Activated T-helper 1 cell treated with anti-CD3 and anti-CD28 coated beads, Interleukin-2, amount 50 U/mL, for 16 hours (primary cell): ENCODE measurements at places on chromosomes 5 and 9.

- DNase-seq: no peak
Observed at GRCh38 chr9:7976167-7976755, 176.7 kb upstream of the DMAC1 start.

DNA sequence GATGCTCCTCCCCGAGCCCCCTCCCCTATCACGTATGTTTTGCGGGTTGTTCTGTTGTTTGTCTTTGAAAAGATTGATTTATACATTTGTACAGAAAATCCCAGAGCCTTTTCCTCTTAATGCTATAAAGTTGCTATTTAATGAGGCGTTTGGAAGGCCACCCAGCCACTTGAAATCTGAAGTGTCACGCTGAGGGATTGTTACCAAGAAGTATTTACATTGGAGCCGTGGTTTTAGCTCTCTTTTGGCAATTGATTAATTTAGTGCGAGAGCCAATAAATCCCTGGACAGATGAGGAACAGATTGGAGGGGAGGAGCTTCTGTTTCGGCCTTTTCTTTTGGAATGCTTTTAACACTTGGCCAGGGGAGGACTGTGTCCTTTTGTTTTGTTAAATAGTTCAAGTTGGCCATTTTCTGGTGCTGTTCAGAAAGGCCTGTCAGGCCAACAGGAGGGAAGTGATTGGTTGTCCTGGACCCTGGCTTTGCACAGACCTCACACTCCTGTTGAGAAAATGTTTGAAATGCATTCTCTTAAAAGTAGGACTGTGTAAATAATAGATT is 250.2 kb downstream of the PDZD2 start:
- DNase-seq: no peak

DNA sequence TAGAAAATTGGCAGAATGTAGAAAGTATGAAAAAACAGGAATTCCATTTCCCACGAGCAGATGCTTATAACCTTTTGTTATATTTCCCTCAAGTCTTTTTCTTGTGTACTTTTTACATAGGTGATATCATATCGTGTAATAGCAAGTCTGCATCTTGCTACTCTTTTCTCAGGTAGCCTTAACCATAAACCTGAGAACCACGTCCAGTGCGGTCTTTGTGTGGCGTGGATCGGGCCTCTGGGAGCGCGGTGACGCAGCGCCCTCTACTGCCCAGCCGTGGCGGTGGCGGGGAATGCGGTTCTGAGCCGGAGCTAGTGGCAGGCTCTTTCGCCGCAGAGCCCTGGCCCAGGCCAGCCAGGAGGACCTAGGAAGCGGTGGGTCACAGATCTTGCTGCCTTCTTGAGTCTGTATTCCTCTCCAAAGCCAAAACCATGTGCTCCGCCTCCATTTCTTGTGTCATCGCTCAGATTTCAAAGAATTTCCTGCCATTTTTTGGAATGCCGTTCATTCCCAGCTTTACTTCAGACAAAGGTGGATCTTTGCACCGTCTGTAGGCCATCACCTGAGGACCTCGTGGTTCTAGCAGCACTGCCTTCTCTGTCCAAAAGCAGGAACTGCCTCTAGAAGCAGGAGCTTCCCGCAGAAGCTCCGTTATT is 71.9 kb downstream of the MVB12B start:
- peak; percentile 49 for DNase-seq

DNA sequence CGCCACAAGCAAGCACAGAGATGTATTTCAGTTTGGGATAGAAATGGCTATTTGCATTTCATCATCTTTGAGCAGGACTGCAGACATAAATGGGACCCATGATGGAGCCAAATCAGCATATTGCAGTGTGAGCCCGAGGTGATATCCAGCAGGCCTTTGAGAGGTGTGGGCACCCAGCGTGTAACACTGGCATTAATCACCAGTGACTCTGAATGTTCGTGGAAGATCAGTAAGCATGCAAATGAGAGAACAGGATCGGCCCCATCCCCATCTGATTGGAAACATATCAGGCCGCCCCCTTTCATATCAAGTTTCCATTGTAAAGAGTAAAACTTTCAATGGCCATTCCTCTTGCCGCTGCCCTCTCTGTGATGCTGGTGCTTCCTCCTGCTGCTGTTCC is 84.0 kb downstream of the GTF3C4 start:
- DNase-seq: no peak

DNA sequence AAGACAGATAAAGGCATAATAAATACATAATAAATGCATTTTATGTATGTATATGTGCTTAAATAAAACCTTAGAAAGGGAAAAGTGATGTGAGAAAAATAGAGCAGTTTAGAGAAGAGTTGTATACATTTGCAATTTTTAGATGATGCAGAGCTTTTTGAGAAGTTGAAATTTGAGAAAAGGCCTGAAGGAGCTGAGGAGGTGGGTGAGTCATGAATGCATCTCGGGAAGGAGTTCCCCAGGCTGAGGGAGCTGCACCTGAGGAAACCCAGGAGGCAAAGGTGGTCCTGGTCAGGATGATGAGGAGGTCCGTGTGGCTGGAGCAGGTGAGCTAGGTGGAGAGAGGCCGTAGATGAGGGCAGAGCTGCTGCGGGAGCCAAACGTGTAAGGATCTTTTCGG is 17.4 kb upstream of the CD180 start:
- DNase-seq: no peak

DNA sequence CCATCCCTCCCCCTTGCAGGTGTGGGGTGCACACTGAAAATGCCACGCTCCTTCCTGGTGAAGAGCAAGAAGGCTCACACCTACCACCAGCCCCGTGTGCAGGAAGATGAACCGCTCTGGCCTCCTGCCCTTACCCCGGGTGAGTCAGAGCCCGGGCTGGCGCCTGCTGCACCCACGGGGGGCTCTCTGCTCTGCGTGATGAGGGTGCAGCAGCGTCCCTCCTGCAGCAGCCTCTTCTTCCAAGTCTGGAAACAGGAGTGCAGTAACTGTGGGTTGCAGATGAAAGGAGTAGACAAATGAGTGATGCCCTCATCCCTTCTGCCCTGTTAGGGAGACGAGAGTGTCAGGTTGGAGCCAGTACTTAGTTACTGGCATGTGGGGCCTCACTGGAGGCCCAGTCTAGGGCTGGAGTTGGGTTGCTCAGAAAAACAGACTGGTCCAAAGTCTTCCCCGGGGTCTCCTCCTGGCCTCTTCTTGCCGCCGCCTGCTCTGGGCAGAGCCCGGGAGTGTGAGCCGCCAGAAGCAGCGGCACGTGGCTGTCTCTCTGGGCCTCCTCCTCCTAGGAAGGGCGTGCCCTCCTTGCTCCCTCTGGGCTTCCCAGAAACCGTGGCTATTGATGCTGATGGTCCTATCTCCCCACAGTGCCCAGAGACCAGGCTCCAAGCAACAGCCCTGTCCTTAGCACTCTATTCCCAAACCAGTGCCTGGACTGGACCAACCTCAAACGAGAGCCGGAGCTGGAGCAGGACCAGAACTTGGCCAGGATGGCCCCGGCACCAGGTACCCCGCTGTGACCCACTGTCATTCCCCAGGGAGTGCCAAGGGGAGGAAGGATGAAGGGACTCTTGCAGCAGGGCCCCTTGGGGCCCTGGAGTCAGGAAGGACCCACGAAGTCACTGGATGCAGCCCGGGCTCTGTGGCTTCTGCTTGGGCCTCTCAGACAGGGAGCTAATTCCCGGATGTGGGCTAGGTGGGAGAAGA is 8.4 kb downstream of the GFI1B start:
- no peak for DNase-seq

GRCh38 chr5:176670449-176670848 is 23.2 kb downstream of the TSPAN17 start:
- DNase-seq: no peak

DNA sequence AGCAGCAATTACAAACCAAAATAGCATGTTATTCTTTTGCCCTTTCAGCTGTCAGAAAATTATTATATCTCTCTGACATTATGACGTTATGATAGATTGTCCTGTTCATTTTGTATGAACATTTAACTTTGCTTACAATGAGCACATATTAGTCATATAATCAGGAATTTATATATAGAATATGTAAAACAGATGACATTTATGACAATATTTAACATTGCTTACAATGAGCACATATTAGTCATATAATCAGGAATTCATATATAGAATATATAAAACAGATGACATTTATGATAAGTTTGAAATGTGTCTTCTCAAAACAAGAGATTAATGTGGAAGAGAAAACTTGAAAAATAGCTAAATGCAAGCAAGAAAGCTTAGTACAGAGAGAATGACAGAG is 1180.2 kb downstream of the CDH12 start:
- no peak for DNase-seq

DNA sequence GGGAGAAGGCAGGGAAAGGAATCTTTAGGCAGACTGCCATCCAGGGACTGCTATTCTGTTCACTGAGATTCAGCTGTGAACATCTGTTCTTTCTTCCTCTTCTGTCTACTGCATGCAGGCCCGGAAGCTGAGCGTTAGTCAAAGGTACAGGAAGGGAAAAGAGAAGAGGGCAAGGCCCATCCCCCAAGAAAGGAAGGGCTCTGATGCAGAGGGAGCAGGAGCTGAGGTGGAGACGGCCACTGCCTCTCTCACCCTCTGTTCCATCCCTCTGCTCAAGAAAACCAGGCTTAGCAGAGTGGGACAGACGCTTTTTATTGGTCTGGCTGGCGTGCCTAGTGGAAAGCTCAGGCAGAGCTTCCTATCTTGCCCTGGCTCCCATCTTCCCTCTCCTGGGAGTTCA is 57.6 kb downstream of the PFDN1 start:
- DNase-seq: no peak

- no peak for DNase-seq
Observed at GRCh38 chr9:3868012-3868411, 342.2 kb upstream of the RFX3 start.

DNA sequence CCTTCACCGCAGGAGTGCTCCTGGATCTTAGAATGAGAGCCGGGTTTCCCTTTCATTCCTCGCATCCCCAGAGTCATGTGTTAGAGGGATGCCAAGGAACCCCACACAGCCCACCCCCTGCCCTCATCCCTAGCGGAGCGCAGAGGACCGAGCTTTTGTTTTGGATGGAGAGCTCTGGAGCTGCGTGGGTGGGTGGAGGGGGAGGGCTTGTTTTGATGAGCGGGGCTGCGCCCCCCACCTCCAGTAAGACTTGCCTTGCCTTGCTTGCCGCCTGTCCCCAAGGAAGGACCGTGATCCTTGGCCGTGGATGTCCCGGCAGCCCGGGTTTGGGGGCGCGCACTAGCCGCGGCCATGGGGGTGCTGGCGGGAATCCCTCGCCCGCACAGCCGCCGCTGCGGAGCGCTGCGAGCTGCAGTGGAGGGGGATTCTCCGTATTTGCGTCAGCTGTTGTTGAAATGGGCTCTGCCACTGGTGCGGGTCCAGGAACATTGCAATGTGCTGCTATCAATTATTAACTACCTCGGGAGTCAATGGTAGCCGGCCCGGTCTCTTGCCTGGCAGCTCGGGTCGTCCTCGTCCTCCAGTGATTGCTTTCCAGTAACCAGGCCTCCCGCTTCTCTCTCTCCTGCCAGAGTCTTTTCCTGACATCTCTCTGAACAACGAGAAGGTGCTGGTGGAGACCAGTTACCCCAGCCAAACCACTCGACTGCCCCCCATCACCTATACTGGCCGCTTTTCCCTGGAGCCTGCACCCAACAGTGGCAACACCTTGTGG is 1.0 kb downstream of the EGR1 start:
- DNase-seq: no peak

GRCh38 chr5:160657622-160658458 is 194.2 kb downstream of the ATP10B start:
- DNase-seq: no peak

DNA sequence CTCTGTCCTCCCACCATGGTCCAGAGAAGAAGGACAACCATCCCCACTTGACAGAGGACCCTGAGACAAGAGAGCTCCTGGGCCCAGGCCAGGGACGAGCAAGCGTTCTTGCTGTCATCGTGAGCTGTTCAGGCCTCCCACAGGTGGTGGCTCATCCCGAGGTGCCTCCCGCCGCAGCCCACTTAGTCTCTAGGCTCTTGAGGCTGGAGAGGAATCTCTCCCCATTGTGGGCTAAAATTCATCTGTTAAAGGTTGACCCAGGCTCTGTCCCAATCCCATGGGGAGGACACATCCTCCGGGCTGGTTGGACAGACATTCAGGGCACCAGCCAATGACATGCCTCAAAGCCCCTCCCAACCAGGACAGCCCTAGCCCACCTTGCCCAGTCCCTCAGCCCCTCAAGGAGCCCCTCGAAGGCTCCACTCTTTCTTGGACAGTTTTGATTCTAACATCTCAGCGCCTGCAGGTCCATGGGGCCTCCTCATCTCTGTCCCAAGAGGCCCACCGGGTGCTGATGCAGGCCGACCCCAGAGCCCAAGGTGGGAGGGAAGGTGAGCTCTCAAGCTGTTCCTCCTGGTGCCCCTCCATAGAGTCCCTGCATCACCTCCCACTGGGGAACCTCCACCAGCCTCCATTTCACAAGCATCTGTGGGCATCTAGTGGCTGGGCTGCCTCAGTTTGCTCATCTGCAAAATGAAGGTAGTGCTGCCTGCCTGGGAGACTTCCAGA is 52.9 kb downstream of the BARX1 start:
- no peak for DNase-seq

GRCh38 chr9:6757132-6757455 is 679 bp upstream of the KDM4C start:
- DNase-seq: peak; percentile 55

DNA sequence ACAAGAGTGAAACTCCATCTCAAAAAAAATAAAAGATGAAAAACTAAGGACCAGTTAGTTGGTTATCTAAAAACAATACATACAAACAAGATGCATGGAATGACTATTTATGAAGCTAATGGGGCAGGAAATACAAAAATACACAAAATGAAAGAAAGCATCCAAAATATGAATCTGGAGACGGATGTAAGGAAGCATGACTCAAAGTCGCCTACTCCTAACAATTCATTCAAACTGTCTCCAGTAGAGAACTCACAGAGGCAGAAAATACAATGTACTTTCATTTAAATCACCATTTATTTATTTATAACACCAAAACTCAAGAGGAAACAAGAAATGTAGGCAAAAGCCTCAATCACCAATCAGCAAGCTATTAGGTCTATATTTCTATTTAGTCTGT is 68.4 kb downstream of the SCAI start:
- no peak for DNase-seq

- DNase-seq: no peak
Observed at GRCh38 chr9:38057416-38058195, 11.4 kb downstream of the SHB start.

- no peak for DNase-seq
Observed at GRCh38 chr5:135100431-135100830, 66.4 kb upstream of the PITX1 start.

GRCh38 chr5:64518793-64519192 is 13.0 kb downstream of the RGS7BP start:
- DNase-seq: no peak

DNA sequence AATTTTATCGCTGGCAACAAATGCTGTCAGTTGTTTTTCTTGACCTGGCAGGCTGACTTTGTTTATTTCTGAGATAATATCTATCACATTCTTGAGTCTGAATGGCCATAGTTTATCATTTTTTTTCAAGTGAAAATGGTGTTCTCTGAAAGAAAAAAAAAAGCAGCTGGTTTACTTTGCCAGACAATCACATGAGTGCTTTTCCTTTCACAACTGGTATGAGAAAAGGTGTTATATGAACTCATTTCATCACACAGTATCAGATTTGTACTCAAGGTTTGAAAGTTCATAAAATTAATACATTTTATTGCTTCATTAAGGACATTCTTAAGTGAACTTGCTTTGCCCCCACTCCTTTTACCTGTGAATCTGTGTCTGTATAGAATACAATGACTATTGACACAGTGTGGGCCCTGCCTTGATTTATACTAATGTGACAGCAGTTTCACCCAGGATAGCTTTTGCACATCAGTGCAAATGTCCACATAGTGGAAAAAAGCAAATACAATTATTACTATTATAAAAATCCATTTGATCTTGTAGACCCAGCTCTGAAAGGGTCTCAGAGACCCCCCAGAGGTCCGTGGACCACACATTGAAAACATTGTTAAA is 33.1 kb upstream of the PRLR start:
- no peak for DNase-seq
